ENCODE measurements at places on chromosomes 11 and 22.

DNA sequence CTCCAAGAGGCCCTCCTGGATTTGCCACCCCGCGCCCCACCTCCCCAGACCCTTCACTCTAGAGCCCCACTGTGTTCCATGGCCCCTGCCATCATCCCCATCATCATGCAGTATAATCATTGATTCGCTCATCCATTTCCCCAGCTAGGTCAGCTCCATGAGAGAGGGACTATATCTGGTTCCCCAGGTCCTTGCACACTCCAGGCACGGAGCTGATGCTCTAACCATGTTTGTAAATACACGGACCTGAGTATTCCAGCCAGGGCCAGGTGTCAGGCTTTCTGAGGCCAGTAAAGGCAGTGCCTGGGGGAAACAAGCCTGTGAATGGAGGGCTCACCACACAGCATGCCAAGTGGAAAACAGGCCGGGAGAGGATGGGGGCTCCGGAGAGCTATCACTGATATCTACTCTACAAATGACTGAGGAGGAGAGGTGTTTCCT is 27.1 kb upstream of the OAF start:
- no peak for DNase-seq

DNA sequence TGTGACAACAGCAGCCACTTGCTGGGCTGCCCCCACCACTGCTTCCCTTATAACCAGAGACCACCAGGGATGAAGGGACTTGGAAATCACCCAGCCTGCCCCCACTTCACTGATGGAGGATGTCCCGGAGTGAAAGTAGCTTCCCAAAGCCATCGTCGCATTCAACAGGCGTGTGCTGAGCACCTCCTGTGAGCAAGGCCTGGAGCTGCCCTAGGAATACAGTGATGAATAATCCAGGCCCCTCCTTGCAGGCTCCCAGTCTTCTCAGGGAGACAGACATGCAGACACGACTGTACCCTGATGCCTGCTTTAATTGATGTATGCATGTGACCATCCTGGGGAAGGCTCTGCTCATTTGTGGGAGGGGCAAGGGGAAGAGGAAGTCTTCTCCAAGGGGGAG is 22.6 kb downstream of the PTPN5 start:
- DNase-seq: no peak

DNA sequence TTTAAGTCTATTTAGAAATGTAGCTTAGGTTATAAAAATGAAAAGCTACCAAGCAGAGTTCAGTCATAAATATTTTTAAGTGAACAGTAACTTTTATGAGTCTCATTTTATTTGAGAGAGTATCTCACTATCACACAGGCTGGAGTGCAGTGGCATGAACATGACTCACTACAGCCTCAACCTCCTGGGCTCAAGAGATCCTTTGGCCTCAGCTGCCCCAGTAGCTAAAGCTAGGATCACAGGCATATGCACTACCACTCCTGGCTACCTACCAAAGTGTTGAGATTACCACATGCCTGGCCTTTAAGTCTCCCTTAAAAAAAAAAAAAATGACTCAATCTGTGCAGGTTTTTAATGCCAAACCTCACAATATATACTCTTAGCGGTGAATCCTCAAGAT is 34.7 kb upstream of the CLNS1A start:
- DNase-seq: no peak

GRCh38 chr11:92929246-92929645 is 40.2 kb upstream of the MTNR1B start:
- no peak for DNase-seq

GRCh38 chr11:76253416-76253815 is 47.1 kb upstream of the WNT11 start:
- DNase-seq: no peak

DNA sequence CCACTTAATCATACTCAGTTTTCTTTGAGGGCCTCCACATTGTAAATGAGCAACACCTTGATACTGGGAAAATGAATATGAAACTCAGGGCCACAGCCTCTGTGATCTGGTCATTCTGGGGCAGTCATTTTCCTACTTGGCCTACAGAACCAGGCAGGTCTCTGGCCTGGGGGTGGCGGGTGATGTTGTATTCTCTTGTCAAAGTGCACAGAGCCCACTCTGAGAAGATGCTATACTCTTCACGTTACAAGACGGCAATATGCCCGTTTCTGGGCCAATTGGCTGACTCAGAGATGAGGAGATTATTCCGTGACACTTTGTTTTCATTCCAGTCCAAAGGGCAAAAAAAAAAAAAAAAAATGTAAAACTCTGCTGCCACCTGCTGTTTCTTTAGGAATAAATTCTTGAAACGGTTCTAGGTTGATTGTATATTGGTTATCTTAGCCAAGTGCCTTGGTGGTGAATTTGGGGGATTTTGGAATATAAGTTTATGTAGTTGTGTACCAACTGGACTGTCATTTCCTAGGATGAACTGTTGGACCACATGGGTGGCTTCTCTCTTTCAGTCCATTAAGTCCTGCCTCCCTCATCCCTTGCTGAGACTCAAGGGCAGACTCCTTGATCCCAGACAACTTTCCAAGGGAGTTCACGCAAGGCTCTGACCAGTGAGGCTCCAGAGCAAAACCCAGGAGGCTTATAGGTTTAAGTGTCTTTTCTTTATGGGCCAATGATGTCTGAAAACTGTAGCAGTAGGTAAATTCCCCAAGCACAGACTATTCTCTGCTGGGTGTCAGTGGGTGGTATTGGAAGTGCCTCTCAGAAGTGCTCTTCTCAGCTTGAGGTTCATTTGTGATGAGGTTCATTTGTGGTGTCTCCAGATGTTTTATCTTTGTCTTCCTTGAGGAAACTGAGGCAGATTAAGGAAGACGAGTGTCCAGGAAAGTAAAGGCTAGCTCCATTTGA is 18.2 kb downstream of the ADM start:
- DNase-seq: no peak

GRCh38 chr11:103332409-103332808 is 223.2 kb downstream of the DYNC2H1 start:
- no peak for DNase-seq

DNA sequence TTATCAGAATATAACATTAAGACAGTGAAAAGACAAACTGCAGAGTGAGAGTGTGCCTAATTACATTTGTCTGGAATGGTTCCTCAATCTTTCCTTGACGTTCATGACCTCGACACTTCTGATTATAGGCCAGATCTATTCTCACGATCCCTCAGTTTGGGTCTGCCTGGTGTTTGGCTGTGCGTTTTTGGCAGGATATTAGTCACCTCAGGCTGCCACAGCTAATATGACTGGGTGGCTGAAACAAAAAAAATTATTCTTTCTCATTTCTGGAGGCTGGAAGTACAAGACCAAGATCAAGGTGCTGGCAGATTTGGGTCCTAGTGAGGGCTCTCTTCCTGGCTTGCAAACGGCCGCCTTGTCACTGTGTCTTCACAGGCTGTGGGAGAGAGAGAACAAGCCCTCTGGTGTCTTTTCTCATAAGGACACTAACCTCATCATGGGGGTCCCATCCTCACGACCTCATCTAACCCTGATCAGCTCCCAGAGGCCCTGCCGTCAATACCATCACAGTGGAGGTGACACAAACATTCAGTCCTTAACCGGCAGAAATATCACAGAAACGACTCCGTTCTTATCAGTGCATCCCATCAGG is 23.2 kb downstream of the IFITM10 start:
- DNase-seq: no peak

DNA sequence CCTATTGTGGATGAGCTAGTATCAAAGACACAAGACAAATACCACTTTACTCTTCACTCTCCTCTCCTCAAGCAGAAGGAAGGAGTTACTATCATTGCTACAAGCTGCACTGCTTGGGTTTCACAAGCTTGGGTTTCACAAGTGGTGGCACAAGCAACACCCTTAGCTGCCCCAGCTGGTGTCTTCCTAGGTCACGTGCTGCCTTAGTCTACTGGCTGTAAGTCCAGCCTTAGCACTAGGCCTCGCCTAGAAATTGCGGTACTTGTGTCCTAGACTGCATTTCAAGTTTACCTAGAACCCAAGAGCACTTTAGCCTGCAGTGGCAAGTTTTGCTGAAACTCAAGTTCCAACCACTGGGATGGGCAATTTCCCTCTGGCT is 86.6 kb downstream of the EHF start:
- no peak for DNase-seq

DNA sequence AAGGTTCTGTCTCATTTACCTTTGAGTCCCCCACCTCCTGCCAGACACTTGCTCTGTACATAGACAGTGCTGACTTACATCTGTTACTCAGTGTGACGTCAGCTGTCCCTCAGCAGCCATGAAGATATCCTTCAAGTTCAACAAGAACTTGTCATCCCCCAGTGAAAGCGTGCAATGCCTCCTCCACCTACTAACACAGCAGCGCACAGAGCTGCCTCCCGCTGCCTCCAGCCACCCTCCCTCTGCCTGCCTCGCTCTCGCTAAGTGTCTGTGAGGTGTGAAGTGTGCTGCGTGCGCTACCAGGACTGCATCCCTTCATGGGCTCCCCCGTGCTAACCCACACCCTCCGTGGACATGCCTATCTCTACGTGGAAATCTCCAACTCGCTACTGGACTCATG is 621.4 kb downstream of the BRD1 start:
- no peak for DNase-seq

DNA sequence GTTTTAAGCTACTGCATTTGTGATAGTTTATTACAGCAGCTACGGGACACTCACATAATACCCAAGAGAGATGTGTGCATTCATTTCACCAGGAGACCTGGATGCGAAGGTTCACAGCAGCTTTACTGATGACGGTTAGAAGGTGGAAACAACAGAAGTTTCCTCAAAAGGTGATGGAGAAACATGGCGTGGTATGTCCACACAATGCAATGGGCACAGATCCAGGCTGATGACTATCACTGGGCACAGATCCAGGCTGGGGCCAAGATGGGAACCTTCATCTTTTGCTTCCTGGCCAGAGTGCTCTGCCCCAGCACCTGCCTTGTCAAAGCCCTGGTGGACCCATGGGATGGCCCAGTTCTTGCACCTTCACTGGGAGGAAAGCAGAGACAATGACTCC is 30.6 kb upstream of the RFPL3 start:
- no peak for DNase-seq

- no peak for DNase-seq
These were observed 51.2 kb upstream of the ARHGAP20 start for GRCh38 chr11:110763249-110764011.

DNA sequence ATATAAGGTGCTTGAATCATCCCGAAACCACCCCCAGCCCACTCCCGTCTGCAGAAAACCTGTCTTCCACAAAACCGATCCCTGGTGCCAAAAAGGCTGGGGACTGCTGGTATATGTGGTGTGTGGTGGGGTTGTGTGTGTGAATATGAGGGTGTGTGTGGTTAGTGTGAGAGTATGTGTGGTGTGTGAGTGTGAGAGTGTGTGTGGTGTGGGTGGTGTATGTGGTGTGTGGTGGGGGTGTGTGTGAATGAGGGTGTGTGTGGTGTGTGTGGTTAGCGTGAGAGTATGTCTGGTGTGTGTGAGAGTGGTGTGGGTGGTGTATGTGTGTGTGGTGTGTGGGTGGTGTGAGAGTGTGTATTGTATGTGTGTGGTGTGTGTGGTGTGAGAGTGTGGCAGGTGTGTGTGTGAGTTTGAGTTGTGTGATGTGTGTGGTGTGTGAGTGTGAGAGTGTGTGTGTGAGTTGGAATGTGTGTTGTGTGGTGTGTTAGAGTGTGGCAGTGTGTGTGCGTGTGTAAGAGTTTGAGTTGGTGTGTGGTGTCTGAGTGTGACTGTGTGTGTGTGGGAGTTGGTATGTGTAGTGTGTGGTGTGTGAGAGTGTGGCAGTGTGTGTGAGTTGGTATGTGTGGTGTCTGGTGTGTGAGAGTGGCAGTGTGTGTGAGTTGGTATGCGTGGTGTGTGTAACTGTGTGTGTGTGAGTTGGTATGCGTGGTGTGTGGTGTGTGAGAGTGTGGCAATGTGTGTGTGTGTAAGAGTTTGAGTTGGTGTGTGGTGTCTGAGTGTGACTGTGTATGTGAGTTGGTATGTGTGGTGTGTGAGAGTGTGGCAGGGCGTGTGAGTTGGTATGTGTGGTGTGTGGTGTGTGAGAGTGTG is 6.5 kb downstream of the UPK3A start:
- DNase-seq: no peak

- DNase-seq: no peak
These were observed at the start of gene ADORA2A for GRCh38 chr22:24427500-24428164. TSS of gene ADORA2A (plus strand) at chr22:24427599. CDS start at chr22:24433405, 5,806 bp downstream.

DNA sequence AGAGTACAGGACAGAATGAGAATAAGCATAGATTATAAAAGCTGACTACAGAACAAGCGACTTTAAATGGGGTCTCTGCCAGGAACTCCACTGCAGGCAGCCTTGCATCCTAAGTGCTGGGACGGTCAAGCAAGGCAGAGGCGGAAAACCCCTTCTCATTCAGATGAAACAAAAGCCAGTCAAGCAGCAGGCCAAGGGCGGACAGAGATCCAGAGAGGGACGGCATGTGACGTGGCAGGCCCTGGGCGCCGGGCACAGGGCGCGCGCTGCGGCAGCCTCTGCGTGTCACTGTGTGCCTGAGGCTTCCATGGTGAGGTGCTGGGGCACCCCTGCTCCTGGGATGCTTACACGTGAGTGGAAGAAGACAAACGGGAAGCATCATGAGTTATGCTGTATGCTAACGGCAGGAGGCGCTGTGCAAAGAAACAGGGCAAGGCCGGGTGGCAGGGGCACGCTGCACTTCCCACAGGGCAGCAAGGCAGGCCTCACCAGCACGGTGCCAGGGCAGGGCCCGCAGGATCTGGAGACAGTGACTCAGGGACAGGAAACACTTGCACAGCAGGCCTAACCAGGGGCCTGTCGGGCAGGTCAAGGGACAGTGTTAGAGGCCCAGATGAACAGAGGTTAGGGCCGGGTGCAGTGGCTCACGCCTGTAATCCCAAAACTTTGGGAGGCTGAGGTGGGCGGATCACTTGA is 6.2 kb downstream of the TOLLIP start:
- no peak for DNase-seq

- DNase-seq: no peak
These were observed 661.3 kb upstream of the B3GAT1 start for GRCh38 chr11:135073381-135073780.

DNA sequence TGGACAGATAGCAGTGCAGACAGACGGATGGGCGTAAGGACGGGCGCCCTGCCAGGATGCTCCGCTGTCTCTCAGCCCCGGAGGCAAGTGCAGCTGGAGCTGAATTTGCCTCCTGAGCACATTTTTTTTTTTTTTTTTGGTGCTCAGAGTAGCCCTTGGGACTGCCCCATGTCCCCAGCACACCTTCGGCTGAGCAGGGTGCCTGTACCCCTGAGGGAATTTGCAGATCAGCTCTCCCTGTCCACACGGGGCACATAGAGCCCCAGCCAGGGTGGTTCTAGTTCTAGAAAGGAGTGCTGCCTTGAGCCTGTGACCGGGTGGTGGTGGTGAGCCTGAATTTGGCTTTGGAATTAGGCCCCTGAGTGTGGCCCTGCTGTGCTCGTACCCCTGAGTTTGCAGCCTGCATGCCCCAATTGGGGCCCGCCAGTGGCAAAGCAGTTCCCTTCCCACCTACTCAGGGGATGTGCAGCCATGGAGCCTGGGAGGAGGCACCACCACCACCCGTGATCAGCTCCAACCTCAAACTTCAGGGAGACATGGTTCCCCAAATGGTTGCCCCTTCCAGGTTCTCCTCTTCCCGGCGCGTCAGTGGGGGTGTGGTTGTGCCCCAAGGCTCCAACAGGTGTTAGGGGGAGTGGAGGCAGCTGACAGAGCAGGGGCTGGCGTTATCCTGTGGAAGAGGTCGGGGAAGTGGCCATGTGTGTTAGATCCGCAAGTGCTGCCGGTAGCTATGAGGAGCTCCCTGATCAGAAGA is 1232.7 kb downstream of the BRD1 start:
- DNase-seq: no peak

GRCh38 chr11:17506314-17506713 is 29.7 kb upstream of the ABCC8 start:
- DNase-seq: no peak
